Activated T-cell treated with anti-CD3 and anti-CD28 coated beads for 48 hours (primary cell): ENCODE measurements at places on chromosomes 1 and 21.

GRCh38 chr1:76784502-76784901 is 82.8 kb upstream of the ST6GALNAC5 start:
- no peak for DNase-seq

DNA sequence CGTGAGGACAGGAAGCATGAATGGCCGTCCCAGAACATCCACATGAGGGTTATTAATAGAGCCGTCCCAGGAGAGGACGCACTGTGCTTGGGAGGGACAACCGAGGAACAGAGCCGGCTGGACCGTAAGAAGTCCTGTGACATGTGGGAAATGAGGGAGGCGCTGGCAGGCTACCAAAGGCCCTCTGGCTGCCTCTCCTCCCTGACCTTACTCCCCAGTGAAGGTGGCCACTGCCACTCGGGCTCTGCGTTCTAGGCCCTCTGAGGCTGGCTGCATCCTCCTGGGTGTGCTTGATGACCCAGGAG is 15.5 kb upstream of the NPPB start:
- no peak for DNase-seq

DNA sequence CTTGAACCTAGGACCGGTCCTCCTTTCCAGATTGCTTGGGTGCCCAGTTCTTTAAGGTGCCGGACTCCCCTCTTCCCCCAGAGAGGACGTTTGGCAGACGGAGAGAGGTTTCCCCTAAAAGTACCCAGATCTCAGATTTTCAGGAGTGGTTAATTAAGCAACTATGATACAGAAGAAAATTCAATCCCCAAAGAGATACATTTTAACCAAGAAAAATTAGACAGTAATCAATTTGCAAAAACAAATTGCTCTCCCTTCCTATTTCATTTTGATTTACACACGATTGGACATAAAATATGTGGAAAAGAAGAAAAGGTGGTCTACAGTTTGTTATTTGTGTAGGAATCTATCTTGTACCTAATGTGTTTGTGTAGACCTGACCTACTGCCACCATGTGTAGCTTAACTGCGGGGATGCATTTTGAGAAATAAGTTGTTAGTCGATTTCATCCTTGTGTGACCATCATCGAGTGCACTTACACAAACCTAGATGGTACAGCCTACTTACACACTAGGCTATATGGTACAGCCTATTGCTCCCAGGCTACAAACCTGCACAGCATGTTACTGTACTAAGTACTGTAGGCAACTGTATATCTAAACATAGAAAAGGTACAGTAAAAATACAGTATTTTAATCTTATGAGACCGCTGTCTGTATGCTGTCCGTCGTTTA is 755 bp downstream of the RPAP2 start:
- DNase-seq: no peak

DNA sequence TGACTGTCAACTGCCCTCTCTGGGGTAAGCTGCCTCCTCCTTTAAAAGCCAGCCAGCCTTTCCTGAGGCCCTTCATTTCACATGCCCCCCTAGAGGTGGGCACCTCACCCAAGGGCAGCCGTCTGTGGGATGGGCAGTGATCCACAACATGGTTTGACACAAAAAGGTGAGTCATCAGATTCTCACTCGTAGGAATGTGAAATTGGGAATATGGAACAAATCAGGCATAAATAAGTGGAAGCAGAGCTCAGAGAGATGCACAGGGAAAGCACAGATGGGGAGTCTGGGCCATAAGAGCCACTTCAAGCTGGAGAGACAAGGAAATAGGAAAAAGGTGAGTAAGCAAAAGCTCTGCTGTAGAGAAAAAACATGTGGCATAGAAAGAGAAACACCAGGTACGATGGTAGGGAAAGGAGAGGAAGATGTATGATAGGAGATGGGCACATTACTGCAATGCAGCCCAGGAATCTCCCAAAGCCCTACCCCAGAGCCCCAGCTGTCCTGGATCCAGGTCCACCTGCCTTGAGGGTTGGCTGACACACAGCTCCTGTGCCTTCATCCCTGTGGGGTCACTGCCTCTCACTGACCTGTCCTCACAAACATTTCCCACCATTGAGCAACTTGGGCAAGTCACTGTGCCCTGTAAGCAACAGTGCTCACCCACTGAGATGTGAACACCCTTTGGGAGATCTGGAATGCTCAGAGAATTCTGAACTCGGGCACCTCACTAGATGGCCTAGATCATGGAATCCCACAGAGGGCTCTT is 86.6 kb downstream of the ASTN1 start:
- DNase-seq: no peak

GRCh38 chr21:38590449-38591217 is 92.4 kb upstream of the ERG start:
- DNase-seq: no peak

GRCh38 chr1:86380257-86380861 is 15.8 kb downstream of the ODF2L start:
- DNase-seq: no peak

DNA sequence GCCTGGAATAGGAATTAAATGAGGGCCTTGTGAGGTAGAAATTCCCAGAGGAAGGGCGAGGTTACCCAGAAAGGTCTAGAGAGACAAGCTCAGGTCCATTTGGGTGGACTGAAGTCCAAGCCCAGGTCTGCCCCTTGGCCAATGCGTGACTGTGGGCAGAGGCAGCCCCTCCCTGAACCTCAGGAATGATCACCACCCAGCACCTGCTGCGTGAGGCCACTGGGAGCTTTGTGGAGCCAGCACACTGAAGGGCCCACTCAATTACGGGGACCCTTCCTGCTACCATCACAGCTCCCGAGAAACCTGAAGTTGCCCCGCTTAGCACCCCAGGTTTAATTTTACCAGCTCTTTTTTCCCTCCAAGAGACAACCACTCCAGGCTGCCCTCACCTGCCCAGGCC is 6.5 kb upstream of the MATN1 start:
- no peak for DNase-seq

DNA sequence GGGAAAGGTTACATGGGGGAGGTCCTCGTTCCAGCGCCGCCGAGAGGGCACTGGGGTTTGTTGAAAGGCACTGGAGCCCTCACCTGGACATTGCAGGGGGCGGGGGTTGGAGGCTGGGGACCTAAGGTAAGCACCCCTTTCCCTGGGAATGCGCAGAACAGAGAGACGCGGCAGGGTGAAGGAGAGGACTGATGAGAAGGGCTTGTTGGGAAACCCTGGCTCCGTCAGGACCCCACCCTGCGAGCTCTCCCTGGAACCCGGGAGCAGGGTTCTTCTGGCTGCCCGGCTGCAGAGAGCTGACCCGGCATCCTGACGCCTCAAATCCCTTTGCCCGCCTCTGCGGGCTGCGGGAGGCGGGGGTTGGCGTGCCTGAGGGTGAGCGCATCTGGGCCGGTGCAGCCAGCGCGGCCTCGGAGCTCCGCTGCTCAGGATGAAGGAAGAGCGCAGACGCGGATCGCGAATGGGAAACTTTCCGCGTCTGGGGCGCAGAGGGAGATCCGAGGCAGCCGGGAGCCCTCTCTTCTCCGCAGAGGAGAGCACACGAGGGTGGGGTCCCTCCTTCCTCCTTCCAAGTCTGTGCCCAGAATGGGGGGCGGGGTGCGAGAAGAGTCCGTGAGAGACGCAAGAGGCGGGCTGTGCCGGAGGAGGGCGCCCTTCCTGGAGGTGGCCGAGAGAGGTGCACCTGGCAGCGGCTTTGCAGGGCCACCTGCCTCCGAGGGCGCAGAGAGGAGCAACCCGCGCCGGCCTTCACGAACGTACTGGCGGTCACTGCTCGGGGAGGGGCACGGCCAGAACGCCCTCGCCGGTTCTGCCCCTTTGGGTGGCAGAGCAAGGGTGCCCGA is 2.4 kb downstream of the IGSF21 start:
- peak; percentile 25 for DNase-seq

DNA sequence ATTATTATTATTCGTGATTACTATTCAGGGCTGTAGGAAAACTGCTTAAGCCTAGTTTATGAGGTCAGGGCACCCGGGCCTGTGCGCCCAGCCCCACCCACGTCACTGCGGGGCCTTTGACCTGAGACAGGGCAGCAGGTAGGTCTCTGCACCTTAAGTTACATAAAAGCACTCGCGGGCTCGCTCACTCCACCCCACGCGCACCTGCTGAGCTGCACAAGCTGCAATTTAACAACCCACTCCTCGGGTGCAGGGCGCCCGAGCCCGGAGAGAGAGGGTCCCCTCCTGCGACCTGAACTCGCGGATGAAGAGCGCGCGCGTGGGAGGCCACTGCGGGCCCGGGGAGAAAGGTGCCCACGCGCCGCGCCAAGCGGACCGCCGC is 477 bp downstream of the ICMT start:
- DNase-seq: no peak

DNA sequence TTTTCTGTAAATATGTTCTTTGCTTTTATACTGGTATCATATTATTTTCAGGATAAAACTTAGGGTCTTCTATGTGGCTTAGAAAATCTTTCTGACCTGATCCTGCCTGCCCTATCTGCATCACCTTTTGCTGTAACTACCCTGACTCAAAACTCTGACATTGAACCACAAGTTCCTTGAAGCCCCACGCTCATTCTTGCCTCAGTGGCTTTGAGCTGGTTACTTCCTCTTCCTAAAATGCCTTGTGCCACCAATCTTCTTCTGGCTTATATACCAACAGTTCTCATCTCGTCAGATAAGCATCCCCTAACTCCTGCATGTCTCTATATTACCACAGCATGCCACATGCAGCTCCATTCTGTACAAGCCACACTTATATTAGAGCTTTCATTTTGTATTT is 84.5 kb upstream of the LRRC7 start:
- DNase-seq: no peak

- DNase-seq: no peak
Observed at GRCh38 chr1:89286549-89287180, 14.0 kb upstream of the GBP5 start.

DNA sequence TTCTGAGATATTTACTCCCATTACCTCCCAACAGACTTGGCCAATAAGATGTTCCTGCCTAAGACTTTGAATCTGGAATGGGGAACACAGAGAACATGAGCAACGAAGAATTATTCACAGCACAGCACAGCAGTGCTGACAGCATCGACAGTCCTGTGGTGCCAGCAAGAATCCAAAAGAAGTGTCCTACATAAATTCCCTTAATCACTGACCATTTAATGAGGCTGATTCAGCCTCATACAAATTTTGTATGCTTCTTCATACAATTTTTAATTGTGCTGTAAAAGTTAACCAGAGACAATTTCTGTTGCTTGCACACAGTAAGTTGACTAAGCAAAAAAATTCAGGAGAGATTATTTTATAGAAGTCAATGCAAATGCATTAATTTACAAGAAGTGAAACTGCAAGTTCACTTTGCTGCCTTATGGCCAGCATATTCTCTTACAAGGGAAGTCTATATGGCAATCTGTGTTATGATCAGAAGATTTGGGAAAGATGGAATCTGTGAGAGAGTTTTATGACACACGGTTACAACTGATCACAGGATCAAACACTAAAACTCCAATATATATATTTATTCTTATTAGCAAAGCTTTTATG is 855.9 kb downstream of the LTN1 start:
- DNase-seq: no peak

GRCh38 chr1:1013922-1014648 is 788 bp downstream of the ISG15 start:
- no peak for DNase-seq

GRCh38 chr1:207884266-207885029 is 26.5 kb downstream of the CD34 start:
- no peak for DNase-seq

GRCh38 chr1:62082456-62083363 is 111.9 kb upstream of the L1TD1 start:
- peak; percentile 18 for DNase-seq

DNA sequence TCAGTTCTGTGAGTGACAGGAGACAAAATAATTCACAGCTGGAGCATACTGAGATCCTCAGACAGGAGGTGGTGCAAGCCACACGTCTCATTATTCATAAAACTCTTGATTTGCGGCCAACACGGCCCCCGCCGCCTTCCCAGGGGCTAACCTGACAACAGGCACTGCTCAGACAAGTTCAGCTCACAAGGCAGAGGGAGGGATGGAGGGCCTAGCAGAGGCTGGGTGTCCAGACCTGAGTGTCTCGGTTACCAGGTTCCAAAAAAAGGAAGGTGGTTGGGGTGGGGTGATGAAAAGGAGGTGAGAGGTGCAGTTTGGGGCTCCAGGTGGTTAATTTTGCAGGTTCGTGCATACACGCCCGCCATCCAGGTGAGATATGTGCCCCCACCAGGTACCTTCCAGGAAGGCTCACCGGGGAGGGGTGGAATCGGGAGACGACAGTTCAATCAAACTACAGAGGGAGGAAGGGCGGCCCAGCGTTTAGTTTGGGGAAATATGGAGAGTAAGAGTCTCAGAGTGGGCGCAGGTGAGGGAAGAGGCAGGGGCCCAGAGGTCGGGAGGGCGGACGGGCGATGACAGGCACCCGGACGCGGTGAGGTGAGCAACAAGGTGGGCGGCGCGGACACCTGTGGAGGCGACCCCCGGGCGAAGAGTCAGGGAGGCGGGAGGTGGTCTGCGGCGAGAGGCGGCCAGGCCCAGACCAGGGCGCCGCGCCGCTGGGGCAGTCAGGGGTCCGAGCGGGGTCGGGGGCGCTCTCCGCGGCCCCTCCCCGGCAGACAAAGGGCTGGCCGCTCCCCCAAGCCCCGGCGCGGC is 629 bp downstream of the CTNNBIP1 start:
- DNase-seq: peak; percentile 51

DNA sequence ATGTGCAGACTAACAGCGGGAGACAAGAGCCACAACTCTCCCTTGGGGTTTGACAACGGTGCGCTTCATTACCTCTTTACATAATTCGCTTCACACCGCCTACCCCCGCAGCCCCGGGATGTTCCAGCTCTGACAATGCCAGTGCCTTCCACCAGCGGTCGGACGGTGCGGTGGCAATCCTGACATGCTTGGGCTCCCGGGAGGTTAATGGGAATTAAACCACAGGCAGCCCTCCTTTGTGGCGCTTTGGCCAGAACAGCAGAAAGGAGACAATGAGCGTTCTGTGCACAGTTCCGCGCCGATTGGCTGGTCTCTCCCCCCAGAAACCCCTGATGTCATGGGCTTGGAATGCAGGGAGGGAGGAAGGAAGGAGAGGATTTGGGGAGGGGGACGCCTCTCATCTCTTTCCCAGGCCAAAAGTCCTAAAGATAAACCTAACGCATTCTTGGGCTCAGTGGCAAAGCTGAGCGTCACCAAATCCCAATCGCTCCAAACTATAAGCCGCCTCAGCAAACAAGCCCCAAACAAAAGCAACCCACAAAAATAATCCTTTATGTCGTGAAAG is 1.3 kb downstream of the CNN3 start:
- DNase-seq: no peak

DNA sequence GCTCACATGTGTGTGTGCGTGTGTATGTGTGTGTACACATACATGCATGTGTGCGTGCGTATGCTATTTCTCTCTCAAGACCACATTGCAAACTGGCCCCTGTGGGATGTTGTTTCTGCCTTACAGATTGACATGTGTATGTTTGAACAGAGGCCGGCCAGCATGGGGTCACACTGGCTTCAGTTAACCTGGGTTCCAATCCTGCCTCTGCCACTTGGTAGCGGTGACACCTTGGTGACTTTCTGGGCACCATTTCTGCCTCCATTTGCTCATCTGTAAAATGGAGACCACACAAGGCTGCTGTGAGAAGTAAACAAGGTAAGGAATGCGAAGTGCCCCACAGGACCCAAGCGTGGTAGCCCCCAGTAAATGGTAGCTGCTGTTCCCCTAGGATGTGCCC is 51.7 kb downstream of the TCP10L start:
- DNase-seq: no peak
